ENCODE measurements at places on chromosomes 12 and 14.
A peak's percentile ranks its signal among the peaks of the same experiment; 100 is the strongest.

GRCh38 chr12:32688786-32689185, 9.7 kb downstream of the DNM1L start:
- no peak for DNase-seq

- no peak for DNase-seq
These were observed 18.6 kb downstream of the PELI2 start for GRCh38 chr14:56136571-56137452.

GRCh38 chr12:93902192-93902591, 225.0 kb downstream of the CRADD start:
- DNase-seq = no peak

DNA sequence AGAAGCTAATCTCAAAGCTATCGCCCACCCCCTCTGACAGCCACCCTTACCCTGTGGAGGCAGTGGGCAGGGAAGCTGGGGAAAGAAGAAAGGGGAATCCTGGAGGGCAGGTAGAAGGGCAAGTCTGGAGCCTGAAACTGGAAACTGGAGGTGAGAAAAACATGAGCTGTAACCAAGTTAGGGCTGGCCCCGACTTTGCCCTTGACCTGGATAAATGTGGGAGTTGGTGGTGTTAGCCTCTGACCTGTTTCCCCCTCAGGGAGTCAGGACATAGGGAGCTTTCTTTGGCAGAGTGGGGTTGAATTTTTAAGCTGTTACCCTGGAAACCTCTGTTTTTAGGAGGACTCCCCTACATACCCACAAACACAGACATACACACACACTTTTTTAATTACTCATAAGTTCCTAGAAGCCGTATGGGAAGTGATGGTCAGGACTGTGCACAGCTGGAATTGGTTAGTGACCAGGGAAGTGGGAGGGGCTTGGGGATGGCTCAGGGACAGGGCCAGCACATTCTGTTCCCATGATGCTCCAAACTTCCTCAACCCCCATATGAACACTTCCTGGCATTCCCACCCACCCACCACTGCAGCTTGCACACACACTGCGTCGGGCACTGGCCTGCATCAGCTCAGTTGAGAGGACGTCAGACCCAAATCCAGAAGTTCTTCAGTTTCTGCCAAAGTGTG, 5.0 kb upstream of the MMP19 start:
- DNase-seq = peak; percentile 96

DNA sequence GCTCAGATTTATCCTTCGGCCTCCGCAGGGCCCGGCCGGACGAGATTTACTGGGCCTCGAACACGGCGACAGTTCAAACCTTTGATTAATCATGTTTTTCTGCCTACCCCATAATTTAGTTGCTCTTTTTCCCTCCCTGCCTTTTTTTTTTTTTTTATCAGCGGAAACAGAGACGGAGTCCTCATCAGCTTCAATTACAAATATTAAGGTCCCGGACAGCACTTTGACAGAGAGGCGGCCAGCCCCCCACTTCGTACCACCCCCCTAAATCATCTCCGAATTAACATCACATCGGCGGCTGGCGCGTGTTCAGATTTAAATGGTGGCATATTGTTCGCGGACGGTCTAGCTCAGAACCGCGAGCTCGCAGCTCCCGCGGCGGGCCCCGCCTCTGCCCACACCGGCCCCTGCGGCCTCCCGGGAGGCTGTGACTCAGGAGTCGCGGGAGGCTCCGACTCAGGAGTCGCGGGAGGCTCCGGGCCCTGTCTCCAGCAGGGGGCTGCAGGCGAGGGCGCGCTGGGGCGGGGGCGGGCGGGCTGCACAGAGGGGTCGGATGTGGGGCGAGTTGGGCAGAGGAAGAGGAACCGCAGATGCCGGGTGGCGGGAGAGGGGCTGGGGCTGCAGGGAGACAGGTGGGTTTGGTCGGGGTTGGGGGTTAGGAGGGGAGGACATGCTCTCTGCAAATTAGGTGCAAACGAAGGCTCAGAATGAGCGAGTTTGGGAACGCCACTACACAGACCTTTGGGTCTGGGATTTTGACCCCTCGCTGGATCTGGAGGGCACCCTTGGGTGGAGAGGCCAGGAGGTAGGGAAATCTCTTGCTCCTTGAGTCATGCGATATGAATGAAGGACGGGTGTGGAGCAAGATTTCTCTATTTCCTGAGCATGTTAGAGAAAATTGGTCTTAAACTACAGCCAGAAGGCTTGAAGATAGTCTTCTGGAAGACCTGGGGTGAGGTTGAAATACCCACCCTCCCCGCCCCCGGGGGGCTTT, 19.6 kb upstream of the ATP5MC2 start:
- DNase-seq = peak; percentile 75

Data from right cardiac atrium (tissue), 5 donors.